ENCODE measurements at places on chromosomes 12 and 14. TPM values are rescaled to one million over a fixed set of nuclear protein-coding genes. Genes with fewer than 3 reads are reported as not detected.

RGS6 gene
- not detected for polyA plus RNA-seq

RBM23 gene
- polyA plus RNA-seq = 54.3 TPM

KRT79 gene
- not detected for polyA plus RNA-seq

ACOT4 gene
- polyA plus RNA-seq = 0.15 TPM

SERPINA4 gene
- polyA plus RNA-seq = not detected

SLC22A17 gene
- 85.8 TPM for polyA plus RNA-seq

ENDOU gene
- polyA plus RNA-seq = 0.74 TPM

TNFRSF1A gene
- polyA plus RNA-seq = 112 TPM

ITGB7 gene
- 4.9 TPM for polyA plus RNA-seq

TNS2 gene
- 130 TPM for polyA plus RNA-seq

STXBP6 gene
- 10.5 TPM for polyA plus RNA-seq

AKAP6 gene
- 13.9 TPM for polyA plus RNA-seq

BTBD6 gene
- 99.4 TPM for polyA plus RNA-seq

WASHC3 gene
- polyA plus RNA-seq = 62.0 TPM

GMPR2 gene
- polyA plus RNA-seq = 55.2 TPM

FAM90A1 gene
- not detected for polyA plus RNA-seq

CATSPERB gene
- 1.1 TPM for polyA plus RNA-seq

KRT85 gene
- polyA plus RNA-seq = not detected

ACACB gene
- 13.4 TPM for polyA plus RNA-seq

CHGA gene
- polyA plus RNA-seq = 4.8 TPM

LRRC43 gene
- not detected for polyA plus RNA-seq

GARIN6 gene
- polyA plus RNA-seq = not detected

SRRM4 gene
- 0.13 TPM for polyA plus RNA-seq

VRTN gene
- not detected for polyA plus RNA-seq

DCP1B gene
- 8.0 TPM for polyA plus RNA-seq

HOXC12 gene
- not detected for polyA plus RNA-seq

SLC38A4 gene
- 0.03 TPM for polyA plus RNA-seq

IFNG gene
- not detected for polyA plus RNA-seq

SLC5A8 gene
- not detected for polyA plus RNA-seq

ITGA7 gene
- 633 TPM for polyA plus RNA-seq

C12orf50 gene
- polyA plus RNA-seq = not detected

ADCY4 gene
- 0.25 TPM for polyA plus RNA-seq

CLEC4D gene
- polyA plus RNA-seq = 0.10 TPM

MYF5 gene
- not detected for polyA plus RNA-seq

HCAR1 gene
- polyA plus RNA-seq = not detected

ADGRD1 gene
- 2.9 TPM for polyA plus RNA-seq

MGP gene
- 16,275 TPM for polyA plus RNA-seq

TAS2R8 gene
- not detected for polyA plus RNA-seq

HPD gene
- 6.6 TPM for polyA plus RNA-seq

LRRIQ1 gene
- not detected for polyA plus RNA-seq

KLRK1 gene
- polyA plus RNA-seq = 1.5 TPM

DLK1 gene
- 0.13 TPM for polyA plus RNA-seq

CYP46A1 gene
- not detected for polyA plus RNA-seq

POU6F1 gene
- polyA plus RNA-seq = 13.3 TPM

PTCSC3 gene
- polyA plus RNA-seq = not detected

Data from aorta (tissue), 5 donors.